ENCODE measurements at places on chromosomes 2 and 18.

DNA sequence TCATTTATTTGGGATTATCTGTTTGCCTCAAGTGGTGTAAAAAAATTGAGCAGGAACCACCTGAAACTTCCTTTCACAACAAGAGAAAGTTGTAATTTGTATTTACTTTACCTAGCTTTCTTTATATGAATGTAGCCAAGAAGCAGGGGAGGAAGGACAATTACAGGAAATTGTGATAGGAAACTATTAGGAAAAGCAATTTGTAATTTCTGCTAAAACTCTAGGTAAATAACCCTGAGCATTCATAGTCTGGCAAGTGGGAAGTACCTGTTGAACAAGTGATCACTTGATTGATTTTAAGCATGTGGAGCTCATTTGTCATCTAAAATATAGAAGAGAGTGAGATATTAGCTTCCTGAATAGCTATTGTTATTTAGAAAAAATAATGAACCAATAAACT, 5.0 kb downstream of the TFPI start:
- DNase-seq: no peak

DNA sequence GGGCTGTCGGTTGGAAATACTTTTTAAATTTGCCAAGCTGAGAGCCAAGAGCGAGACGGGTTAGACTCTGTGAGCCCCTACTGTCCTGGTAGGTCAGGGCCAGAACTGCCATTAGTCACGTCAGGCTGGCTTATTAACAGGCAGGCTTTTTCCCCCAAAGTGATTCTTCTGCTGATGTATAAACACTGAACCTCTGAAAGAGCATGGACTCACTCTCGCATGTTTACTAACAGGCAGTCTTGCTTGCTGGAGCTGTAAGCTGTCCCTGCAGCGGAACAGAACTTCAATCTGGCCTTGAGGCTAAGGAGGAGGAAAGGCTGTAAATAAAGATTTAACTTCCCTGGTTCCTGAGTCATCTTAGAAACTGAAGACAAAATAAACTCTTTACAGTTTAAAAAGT, 288.4 kb downstream of the PIEZO2 start:
- DNase-seq: no peak

GRCh38 chr2:47195148-47195547, 40.0 kb upstream of the STPG4 start:
- DNase-seq: no peak

GRCh38 chr18:69469444-69469919, 68.8 kb downstream of the DOK6 start:
- DNase-seq: no peak

DNA sequence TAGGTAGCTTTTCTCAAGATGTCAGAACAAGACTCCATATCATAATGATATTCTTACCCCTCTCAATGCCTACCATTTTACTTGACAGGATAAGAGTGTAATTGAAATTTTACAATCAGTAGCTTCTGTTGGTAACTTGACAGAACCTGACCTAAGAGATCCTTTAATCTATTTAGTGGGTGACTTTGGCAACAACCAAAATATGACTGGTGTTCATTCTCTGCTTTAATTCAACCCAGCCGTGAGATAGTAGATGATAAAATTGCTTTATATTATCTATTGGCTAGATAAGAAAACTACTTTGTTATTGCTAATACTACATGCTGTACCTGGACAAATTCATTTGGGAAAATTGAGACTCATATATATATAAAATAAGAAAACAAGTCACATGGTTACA, 770.2 kb upstream of the NXPH2 start:
- DNase-seq: no peak

- no peak for DNase-seq
Measured at GRCh38 chr2:104849101-104849500, 4.8 kb upstream of the POU3F3 start.

DNA sequence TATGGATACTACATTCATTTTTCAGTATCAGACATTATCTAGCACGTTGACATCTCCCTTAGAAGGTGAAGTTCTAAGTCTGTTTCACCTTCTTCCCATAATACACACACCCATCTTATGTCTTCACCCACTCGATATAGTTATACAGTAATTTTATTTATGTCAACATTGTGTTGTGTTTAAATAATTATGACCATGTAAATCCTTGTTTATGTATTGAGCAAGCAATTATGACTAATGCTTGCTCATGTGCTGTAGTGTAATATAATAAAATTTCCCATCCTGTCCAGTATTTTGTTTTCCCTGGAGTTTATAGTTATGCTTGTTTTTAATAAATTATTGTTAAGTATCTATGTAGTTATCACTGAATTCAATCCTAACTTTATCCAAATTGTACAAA, 163.2 kb downstream of the MTX2 start:
- no peak for DNase-seq

GRCh38 chr2:17470855-17471641, 47.2 kb downstream of the RAD51AP2 start:
- DNase-seq: no peak

DNA sequence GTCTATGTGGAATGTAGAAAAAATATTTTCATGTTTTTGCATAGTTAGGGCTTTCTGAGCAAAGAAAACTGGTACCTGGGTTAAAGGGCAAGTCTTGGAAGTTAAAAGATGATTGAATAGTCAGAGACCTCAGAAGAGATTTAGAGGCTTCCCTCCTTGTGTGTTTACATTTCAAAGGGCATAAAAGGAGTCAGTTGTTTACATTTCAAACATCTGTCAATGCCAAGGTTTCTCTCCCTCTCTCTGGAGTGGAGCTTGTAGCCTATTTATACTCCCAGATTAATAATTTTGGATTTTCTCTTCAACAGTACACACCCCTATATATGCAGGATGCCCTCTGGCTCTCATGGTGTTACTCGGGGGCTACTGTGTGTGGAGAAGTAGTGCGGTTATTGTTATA, 8.6 kb downstream of the M1AP start:
- DNase-seq: no peak

DNA sequence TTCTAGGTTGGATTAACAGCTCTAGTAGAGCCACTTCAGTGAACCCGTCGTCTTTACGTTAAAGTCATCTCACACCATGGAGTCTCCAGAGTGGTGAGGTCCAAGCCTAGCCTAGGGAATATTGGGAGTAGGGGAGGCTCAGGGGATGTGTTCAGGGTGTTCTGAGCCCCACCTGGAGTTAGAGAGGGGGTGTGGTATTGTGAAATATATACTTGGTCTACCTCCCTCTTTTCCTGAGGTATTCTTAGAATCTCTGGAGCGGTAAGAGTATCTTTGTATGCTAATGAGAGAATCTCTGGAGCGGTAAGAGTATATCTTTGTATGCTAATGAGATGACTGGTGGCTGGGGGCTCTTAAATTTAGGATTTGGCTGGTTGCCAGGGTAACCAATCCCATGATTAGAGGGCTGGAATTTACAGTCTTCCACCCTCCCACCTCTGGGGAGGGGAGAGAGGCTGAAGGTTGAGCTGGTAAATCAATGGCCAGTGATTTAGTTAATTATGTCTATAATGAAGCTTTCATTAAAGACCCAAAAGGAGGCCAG, 69.5 kb downstream of the INPP4A start:
- no peak for DNase-seq

DNA sequence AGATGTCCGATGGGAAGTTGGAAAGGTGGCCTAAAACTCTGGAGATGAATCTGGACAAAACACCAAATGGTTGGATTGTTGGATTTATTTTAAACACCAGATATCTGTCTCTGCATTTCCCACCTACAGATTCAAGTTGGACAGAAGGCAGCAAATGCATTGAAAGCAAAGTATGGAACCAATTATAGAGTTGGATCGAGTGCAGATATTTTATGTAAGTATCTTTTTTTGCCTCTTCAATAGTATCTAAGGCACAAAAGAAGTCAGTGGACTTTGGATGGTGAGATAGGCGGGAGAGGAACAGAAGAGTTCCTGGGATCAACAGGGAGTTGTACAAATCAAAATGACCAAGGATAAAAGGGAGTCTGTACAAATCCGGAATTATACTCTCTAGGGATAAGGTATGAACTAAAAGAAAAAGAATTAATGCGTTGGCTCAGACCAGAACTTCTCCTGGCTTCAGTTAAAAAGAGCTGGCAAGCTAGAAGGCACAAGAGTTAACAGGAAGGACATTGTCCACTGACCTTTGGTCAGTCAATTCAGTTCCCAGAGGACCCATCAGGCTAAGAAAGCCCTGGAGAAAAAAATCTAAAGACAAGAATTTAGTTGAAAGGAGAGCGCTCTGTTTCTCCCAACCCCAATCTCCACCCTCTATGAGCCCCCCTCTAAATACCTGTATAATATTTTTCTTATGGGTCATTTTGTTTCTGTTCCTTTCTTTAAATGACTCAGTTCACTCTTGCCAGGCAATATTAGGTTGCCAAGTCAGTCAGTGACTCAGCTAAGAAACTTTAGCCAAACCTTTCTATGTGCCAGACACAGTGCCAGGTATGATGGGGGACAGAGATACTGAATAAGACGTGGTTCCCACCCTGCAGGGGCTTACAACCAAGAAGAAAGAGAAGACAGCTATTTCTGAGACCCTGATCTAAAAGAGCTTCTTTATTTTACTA, 29.1 kb downstream of the CPO start:
- DNase-seq: peak; percentile 34
